Activated effector memory CD4-positive, alpha-beta T cell treated with anti-CD3 and anti-CD28 coated beads, Interleukin-2, amount 50 U/mL, for 16 hours (primary cell): ENCODE measurements at places on chromosomes 7 and 10.

- no peak for DNase-seq
Observed at GRCh38 chr7:151665368-151665767, 145.7 kb upstream of the RHEB start.

DNA sequence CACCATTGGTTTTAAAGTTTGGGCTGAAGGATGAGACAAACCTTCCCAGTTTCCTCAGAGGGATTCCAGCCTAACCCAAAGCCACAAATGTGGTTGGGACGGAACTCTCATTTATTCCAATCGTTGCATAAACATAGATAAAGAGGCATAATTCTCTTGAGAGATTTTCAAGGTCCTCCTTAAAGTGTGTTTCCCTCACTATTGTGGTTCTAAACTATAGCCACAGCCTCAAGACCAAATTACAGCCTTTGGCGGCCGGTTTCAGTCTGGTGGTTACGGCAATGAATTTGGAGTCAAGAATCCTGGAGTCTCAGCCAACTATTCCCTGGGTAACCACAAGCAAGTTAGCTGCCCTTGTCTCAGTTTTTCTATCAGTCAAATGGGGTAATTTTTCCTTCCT is 42.6 kb downstream of the SEM1 start:
- DNase-seq: no peak

- DNase-seq: no peak
Observed at GRCh38 chr7:44522315-44522714, 18.8 kb downstream of the NPC1L1 start.

DNA sequence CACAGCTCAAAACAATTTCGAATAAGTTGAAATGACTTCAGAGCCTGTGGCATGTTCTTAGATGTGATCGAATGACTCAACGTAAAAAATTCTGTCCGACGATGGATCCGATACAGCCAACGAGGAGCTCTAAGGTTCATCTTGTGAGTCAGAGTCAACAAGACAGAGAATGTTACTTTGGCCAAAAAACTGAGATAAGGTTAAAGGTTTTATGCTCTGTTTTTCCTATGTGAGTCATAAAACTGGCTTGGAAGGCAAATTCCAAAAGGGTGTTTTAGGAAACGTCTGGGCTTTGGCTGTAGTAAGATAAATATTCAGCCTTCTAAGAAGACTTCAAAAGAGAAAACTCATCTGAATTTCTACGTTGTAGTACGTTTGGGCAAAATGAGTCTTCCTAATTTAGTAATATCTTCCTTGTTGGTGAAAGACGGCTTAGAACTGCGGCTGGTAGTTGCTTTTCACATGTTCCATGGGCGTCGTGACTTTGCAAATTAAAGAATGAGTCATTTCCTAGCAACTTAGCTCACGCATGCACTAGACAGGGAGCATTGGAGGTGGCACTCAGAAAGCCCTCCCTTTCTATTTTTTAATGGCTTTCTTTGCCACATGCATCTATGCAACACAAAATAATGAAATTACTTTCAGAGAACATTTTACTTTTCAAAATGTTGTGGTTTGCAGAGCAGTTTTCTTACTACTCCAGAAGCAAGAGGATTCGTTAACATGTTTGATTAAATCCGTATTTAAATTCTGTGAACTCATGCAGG is 28.2 kb downstream of the PFKP start:
- peak; percentile 80 for DNase-seq

GRCh38 chr7:158933468-158934139 is 77.2 kb downstream of the DYNC2I1 start:
- no peak for DNase-seq

DNA sequence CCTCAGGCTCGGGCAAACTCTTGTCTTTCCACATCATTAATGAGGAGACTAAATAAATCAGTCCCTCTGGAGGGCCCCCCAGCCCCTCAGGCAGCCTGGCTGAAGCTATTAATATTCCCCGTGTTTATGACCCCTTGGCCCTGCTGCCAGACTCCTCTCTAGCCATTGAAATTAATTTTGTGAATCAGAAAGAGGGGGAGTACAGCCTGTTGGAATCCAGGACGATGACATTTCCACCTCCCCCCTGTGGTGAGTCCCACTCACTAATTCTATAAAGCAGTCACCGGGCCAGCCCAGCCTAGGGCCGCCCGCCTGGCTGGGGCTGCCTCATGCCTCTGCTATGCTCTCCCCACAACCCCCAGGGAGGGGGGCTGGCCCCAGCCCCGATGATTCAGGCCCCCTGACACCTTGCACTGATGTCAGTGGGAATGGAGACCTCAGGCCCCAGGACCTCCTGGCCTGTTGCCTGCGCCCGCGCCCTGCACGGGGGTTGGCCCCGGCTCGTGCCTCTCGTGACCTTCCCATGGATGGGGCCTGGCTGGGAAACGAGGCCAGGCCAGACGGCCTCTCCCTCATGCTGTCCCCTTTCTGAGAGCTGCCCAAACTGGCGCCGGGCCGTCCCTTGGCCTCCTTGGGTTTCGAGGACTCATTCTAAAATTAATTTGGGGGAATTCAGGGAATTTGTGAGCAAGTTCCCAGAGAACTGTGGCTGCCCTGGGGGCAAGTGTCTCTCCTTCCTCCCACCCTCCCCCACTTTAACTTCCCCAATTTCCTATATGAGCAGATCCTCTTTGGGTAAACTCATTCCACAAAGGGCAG is 34.0 kb downstream of the TMEM270 start:
- DNase-seq: no peak

- no peak for DNase-seq
Observed at GRCh38 chr10:58586282-58587245, 73.9 kb downstream of the BICC1 start.

DNA sequence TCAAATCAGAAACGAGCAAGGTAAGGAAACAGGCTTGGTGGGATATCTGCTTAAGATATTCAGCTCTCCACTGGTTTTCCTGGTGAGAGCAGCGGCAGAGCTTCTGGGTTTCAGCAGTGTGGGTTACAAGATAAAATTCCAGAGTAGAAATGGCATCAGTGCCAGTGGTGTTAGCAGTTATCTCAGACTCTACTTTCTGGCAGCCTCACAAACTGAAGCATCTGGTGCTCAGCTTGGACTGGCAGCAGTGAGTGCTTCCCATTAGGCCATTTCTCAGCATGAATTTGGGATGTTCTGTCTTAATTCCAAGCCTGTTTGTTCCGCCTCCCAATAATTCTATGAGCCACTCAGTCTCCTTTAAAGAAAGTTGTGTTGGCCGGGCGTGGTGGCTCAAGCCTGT is 6.9 kb upstream of the GSTO2 start:
- DNase-seq: no peak

DNA sequence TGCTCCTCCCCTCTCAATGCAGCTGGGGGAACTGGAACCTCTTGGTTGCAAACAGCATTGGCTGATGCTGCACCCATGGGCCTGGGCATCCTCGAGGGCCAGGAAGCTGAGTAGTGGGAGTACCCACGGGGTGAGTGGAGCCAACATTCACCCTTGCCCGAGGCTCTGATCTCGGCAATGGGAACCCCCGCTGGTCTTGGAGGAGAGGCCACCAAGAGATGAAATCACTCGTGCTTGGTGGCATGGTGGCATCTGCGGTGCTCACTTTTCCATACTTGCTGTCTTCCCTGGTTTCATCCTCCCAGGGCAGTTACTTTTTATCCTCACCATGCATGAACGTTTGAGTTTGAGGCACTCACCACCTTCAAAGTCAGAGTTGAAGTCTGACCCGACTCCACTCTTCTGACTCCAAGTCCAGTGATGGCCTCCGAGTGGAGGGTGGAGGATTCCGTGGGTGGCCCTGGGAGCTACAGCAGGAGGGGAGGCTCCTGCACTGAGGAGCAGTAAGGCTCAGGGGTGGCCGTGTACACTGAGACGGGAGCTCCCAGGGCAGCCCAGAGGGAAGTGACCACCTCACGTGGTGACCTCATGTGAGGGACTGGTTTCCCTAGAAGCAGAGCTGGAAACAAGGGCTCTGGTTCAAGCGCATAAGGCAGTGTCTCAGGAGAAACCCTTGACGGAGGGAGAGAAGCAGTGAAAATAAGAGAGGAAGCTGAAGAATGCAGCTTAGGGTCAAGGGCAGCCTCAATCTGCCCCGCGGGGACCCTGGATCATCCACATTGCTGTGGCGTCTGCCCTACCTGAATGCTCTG is 349.1 kb downstream of the TCERG1L start:
- no peak for DNase-seq

- DNase-seq: no peak
Observed at GRCh38 chr7:148402159-148402558, 188.4 kb upstream of the C7orf33 start.

- no peak for DNase-seq
Observed at GRCh38 chr7:20172736-20173334, 44.3 kb downstream of the MACC1 start.

DNA sequence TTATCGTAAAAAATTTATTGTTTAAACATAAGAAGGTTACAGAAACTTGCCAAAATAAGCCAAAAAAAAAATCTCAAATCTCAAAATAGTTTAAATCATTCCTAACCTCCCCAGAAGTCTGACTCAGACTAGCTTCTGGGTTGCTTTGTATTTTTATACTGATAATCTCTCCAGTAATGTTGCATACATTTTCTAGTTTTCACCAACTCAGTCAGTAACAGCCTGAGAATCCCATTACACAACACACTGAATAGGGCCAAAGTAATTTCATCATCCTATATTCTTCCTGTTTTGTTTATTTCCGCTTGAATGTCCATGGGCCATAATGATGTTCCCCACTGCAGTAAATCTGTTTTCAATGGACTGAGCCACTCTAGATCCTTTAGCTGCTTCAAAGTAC is 478.5 kb downstream of the GPAM start:
- no peak for DNase-seq

DNA sequence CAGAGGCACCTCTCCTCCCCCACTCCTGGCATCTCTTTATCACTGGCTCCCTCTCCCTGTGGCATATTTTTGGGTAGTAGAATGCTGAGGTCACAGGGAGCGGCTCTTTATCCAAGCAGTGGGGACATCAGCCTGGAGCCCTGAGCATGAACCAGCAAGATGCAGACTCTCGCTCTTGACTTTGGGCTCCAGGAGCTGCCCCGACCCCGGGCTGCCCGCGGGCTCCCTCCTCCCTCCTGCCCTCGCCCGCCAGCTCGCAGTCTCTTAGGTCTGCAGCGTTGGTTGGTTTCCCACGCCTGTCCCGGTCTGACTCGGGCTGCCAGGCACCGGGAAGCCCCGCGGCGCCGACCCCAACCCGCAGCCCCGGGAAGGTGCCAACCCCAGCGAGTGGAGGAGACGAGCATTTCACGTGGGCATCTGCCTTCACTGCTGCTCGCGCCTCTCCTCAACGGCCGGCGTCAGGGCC is 1.3 kb downstream of the INSYN2A start:
- DNase-seq: no peak

DNA sequence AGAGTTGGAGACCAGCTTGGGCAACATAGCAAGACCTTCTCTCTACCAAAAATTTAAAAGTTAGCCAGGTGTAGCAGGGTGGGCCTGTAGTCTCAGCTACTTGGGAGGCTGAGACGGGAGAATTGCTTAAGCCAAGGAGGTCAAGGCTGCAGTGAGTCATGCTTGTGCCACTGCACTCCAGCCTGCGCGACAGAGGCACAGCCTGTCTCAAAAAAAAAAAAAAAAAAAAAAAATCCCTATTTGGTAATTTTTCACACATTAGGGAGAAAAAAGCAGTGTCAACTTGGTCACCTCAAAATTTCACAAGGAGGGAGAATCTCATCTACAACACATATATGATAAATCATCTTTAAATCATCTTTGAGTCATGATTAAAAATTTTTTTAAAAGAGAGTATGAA is 6.4 kb upstream of the ZNF398 start:
- no peak for DNase-seq

GRCh38 chr10:70925377-70926225 is 37.2 kb upstream of the PCBD1 start:
- peak; percentile 81 for DNase-seq

DNA sequence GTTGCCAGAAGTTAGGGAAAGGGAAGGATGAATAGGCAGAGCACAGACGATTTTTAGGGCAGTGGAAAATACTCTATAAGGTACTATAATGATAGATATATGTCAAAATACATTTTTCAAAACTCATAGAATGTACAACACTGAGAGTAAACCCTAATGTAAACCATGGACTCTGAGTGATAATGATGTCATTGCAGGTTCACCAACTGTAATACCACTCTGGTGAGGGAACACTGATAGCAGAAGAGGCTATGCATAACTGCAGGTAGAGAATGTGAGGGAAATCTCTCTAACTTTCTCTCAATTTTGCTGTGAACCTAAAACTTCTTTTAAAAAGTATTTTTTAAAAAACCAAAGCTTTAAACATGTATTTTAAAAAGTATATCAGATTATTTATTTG is 22.1 kb downstream of the POT1 start:
- no peak for DNase-seq

DNA sequence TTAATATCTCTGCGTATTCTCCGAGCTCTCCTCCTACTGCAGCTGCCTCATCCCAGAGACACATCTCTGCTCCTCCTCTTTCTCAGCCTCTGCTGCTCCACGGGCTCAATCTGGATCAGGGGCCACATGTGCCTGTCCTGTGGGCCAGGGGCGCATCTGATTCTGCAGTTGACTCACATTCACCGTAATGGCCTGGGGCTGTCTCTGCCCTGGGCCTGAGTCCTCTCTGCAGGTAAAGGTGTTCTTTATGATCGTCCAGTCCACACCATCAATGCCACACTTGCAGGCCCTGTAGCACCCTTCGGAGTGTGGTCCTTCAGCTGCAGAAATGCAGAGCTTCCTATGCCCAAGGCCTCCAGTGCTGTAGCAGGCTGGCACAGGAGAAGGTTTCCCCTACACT is 154.5 kb downstream of the OAT start:
- DNase-seq: peak; percentile 34

DNA sequence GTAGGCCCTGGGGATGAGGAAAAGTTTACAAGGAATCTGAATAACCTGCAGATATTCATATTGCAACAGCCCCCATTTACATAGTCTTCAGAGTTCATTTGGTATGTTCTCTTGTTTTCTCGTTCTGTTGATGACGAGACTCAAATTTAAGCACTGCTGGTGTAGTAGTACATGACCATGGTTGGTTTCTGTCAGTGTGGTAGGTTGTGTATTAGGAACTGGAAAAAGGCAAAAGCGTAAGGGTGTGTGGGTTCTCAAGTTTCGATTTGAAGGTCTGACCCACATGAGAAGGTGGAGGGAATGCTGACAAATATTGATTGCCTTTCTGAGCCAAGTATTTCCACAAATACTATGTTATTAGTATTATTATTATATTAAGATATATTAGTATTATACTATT is 151.7 kb downstream of the AUTS2 start:
- no peak for DNase-seq

- DNase-seq: no peak
Observed at GRCh38 chr10:60666221-60666620, 112.1 kb upstream of the CDK1 start.
